Renal cortex interstitium (tissue), 15 donors: ENCODE measurements at places on chromosomes 5 and 9.

DNA sequence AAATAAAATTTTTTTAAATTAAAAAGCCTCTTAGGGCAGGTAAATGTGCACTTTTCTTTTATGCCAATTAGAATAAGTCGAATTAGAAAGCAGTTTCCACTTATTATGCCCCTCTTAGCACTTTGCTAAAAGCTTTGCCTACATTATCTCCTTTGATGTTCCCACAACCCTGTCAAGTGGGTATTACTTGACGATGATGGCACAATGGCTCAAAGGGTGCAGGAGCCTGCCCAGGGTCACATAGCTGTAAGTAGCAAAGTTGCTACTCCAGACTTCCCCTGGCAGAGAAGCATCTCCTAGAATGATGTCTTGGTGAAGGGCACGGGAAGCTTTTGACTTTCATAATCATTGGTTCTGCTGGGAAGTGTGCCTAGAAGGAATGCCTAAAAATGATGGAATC, 18.4 kb upstream of the IQGAP2 start:
- DNase-seq = no peak

GRCh38 chr5:73437101-73437776, 11.3 kb downstream of the FOXD1 start:
- DNase-seq = peak; percentile 71

- DNase-seq = no peak
These were observed 52.9 kb upstream of the CD180 start for GRCh38 chr5:67249590-67249895.

- DNase-seq = no peak
These were observed 39.6 kb downstream of the SGCD start for GRCh38 chr5:156366521-156366920.

- no peak for DNase-seq
These were observed 28.0 kb downstream of the TNIP1 start for GRCh38 chr5:151052836-151053235.

DNA sequence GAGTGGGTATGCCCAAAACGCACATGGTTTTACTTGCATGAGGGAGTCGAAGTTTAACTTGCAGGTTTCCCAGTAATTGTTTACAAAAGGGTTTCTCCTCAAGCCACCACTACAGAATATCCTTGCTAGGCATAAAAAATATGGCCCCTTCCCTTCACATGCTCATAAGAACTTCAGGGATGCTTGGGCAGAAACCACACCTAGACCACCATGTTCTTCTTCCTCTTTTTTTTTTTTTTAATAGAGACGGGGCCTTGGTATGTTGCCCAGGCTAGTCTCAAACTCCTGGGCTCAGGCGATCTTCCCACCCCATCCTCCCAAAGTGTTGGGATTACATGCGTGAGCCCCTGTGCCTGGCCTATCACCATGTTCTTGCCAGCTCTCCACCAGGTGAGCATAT, 18.6 kb upstream of the PLIN2 start:
- no peak for DNase-seq

DNA sequence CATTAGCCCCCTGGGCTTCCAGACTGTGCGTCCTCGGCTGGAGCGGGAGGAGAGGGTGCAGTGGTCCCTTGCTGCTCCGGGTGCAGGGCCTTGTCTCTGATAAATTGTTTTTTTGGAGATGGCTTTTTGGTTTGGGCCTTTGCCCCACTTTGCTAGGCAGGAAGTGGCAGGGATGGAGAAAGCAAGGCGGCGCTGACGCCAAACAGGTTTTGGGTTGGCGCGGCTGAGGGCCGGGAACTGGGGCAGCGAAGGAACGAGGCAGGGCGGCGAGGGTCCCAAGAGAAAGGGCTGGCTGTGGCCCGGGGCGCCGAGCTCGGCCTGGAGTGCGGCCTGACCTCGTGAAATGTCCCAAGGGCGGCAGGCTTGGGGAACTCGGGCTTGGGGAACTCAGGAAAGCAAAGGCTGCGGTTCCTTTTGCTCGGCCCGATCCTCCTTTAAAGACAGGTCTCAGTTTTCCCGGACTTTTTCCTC, 4.1 kb downstream of the LHX2 start:
- no peak for DNase-seq

- DNase-seq = no peak
These were observed 8.9 kb downstream of the CXCL14 start for GRCh38 chr5:135569755-135570452.

DNA sequence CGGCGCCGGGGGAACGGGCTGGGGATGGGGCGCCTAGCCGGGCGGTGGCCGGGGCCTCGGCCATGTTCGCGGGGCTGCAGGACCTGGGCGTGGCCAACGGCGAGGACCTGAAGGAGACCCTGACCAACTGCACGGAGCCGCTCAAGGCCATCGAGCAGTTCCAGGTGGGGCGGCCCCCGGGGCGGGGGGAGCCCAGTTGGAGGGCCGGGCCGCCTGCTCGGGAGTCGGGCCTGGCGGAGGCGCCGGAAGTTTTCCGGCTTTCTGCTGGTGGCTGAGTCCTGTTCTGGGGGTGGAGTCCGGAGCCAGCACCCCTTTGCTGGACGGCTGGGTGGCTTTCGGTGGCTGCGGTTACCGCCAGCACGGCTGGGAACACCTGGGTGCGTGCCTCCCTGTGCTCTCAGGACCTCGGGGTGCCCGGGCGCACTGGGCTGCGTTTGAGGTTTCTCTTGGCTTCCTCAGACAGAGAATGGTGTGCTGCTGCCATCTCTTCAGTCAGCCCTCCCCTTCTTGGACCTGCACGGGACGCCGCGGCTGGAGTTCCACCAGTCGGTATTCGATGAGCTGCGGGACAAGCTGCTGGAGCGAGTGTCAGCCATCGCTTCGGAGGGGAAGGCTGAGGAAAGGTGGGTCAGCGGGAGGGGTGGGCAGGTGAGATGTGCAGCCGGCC, 454 bp downstream of the NELFB start:
- DNase-seq = no peak

DNA sequence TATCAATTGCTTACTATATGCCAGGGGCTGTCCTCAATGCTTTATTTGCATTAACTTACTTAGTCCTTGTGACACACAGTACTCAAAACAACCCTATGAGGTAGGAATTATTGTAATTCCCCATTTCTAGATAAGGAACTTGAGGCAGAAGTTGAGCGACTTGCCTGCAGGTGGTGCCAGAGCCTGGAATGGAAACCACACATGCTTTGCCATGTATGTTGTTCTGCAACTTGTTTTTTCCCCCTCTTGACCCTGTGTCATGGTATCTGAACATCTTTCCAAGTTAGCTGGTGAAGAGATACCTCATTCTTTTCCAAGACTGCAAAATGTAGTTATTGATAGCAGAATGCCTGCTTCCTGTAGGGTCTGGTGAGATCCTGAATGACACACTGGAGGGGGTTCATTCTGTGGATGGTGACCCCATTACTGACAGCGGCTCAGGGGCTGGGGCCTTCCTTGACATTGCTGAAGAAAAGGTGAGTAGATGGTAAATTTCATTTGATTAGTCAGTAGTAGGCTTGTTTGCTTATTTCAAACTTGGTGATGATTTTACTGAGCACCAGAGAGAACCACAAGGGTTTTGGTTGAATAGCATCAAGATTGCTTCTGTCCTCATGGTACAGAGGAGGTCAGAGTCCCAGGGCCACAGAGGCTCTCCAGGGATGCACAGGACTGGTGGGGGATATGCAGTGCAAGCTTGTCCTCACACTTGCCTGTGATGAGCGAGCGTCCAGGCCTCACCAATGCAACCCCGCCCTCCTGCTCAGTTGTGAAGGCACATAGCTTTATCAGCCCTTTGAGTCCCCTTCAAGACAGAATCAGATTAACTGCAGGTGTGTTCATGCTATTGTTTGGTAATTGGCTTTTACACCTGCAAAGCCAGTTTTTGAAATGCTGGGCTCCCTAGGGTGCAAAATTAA, 57.0 kb downstream of the COL15A1 start:
- DNase-seq = peak; percentile 39

GRCh38 chr5:61589946-61590345, 257.9 kb downstream of the ZSWIM6 start:
- DNase-seq = no peak

GRCh38 chr5:59842999-59843398, 50.5 kb downstream of the PDE4D start:
- DNase-seq = no peak

DNA sequence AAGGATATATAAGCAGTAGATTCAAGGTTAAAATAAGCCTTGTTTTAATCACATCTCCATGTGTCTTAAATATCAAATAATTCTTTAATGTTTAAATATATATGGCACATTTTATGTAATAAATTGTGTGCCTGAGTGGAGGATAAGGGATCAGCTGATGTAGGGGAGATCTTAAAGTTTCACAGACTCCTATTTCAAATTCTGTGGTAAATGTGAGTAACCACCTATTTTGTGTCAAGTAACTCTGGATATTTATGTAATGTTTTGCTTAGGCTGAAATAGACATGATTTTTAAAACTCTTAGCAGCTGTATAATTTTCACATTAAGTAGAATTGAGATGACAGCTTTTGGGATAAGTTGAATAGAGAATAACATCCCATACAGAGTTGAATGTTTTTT, 41.3 kb upstream of the ITGA2 start:
- DNase-seq = no peak

- DNase-seq = no peak
These were observed 159.0 kb downstream of the HACD4 start for GRCh38 chr9:20872340-20872977.

- DNase-seq = no peak
These were observed at the start of gene GPSM1 for GRCh38 chr9:136327304-136327974. Gene GPSM1, plus strand, starts transcription at chr9:136327539. Its CDS starts 157 bp downstream, at chr9:136327696.

GRCh38 chr9:21552244-21553170, 70.4 kb upstream of the IFNE start:
- DNase-seq = no peak

DNA sequence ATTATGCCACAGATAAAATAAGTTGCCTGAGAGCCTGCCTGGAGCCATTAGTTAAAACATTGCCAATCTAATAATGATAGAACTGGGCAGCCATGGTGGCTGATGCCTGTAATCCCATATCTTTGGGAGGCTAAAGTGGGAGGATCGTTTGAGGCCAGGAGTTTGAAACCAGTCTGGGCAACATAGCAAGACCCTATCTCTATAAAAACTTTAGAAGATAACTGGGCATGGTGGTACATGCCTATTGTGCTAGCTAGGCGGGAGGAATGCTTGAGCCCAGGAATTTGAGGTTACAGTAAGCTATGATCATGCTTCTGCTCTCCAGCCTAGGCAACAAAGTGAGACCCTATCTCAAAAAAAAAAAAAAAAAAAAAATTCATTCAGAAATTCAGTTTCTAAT, 52.6 kb downstream of the RAI14 start:
- DNase-seq = no peak

GRCh38 chr9:127628758-127629467, 16.8 kb downstream of the STXBP1 start:
- DNase-seq = no peak

- DNase-seq = no peak
These were observed 15.9 kb downstream of the BRD9 start for GRCh38 chr5:876398-877365.

GRCh38 chr5:151961557-151961956, 36.9 kb upstream of the GLRA1 start:
- DNase-seq = no peak

DNA sequence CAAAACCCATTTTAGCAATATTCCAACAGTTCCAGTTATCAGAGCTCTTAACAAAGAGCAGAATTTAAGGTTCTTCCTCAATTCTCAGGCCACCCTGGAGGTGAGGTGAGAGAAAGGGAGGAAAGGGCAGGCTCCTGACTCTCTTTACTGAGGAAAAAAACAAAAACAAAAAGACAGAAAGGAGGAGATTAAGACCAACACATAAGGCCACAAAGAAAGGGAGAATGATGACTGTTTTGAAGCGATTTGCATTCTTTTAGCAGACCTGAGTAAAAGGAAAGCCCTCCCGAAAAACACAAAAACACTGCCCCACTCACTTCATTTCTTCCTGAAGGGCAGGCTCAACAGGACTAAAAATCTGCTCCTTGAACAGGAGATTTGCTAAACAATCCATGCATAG, 300.5 kb downstream of the ARL15 start:
- DNase-seq = no peak

DNA sequence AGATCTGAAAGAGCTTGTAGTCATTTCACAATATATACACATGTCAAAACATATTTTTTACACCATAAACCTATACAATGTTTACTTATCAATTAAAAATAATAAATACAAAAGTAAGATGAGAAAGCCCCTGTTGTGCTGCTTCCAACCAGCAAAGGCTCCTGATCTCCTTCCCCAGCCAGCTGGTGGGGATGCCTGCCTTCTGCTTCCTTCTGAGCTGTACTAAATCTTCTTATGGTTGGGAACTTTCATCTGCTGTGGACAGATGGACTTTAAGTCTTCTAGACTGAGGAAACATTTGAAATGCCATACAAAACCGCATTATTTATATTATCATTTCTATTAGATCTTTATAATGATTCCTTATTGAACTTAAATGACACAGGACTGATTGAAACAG, 745.3 kb upstream of the CHD1 start:
- DNase-seq = no peak

- DNase-seq = no peak
These were observed 440.4 kb downstream of the HINT1 start for GRCh38 chr5:130724658-130725057.

DNA sequence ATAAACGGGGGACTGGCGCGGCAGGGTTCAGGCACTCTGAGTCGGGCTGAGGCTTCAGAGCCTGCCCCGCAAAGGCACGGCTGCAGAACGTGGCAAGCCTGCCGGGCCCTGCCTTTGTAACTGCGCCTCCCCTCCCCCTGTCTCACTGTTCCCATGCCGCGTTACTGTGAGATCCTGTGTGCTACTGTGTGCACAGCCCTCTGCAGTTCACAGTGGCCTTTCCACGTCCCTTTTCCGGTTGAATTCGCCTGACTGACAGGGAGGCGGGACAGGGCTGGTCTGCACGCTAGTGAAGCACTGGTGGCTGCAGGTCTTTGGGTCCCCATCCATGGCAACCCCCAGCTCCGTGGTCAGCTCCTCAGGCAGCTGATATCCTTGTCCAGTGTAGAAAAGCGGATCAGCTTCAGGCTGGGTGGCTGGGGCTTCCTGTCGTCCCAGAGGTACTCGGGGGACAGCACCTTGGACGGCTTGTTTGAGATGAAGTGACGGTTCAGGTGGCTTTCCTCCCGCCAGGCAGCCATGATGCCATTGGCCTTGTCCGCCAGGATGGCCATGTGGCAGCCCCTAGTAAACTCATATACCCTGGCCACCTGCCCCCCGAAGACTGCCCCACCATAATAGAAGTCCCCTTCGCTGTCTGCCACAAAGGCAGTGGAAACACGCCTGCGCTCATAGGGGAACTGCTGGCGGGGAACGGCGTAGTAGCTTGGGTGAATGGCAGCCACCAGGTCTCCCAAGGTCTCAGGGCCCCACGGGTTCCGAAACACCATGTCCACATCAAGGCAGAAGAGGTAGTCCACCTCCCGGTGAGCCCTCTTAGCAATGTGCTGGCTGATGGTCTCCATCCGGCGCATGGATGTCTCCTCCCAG, 10.3 kb downstream of the GBGT1 start:
- no peak for DNase-seq

- no peak for DNase-seq
These were observed 129.6 kb downstream of the EPB41L4A start for GRCh38 chr5:112289465-112289864.

GRCh38 chr9:5002811-5003210, 17.7 kb downstream of the JAK2 start:
- no peak for DNase-seq

DNA sequence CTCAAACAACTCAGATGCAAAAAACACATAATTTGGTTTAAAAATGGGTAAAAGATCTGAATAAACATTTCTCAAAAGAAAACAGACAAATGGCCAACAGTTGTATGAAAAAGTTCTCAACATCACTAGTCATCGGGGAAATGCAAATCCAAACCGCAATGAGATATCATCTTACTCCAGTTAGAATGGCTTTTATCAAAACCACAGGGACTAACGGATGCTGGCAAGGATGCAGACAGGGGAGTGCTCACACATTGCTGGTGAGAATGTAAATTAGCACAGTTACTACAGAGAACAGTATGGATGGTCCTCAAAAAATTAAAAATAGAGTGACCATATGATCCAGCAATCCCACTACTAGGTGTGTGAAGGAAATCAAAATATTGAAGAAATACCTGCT, 589.1 kb upstream of the ADAMTS16 start:
- no peak for DNase-seq
